T-helper 17 cell (primary cell): ENCODE measurements at places on chromosomes 5 and 9. TPM values are rescaled to one million over a fixed set of nuclear protein-coding genes. Genes with fewer than 3 reads are reported as not detected.
A peak's percentile ranks its signal among the peaks of the same experiment; 100 is the strongest.

FAM163B gene
- not detected for total RNA-seq

ARID3C gene
- 0.27 TPM for total RNA-seq

ENTPD8 gene
- total RNA-seq = not detected

PRRX2 gene
- not detected for total RNA-seq

PCDHGB6 gene
- 0.20 TPM for total RNA-seq

NR6A1 gene
- total RNA-seq = 0.08 TPM

GRCh38 chr9:121609822-121610637 is 41.4 kb upstream of the DAB2IP start:
- peaks cover 12% of the 10 kb centered on the region for H3K4me1 ChIP-seq
- H3K27ac ChIP-seq = no peak overlapping the region
- H3K4me3 ChIP-seq = no peak overlapping the region
- H3K36me3 ChIP-seq = no peaks in the 10 kb centered on the region

GRCh38 chr9:14924230-14925219 is 14.3 kb upstream of the FREM1 start:
- H3K36me3 ChIP-seq = no peaks in the 10 kb centered on the region
- H3K4me3 ChIP-seq = no peak overlapping the region
- no peak for DNase-seq

- H3K4me3 ChIP-seq = no peak overlapping the region
- no peak for DNase-seq
- no peaks in the 10 kb centered on the region for H3K27me3 ChIP-seq
These were observed 99.6 kb downstream of the ASTN2 start for GRCh38 chr9:117315236-117315635.

DNA sequence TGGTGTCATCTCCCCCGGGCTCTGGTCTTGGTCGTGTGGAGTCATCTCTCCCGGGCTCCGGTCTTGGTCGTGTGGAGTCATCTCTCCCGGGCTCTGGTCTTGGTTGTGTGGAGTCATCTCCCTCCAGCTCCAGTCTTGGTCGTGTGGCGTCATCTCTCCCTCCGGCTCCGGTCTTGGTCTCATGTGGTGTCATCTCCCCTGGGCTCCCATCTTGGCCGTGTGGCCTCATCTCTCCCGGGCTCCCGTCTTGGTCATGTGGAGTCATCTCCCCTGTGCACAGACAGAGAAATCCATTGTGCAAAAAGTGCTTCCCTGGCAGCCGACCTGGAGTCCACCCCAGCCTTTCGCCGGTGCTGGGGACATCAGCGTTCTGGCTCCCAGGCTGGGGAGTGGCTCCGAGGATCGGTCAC is 91.1 kb upstream of the CACNA1B start:
- H3K4me3 ChIP-seq = no peak overlapping the region
- DNase-seq = no peak
- peaks cover 8% of the 10 kb centered on the region for H3K36me3 ChIP-seq
- H3K4me1 ChIP-seq = peaks cover 21% of the 10 kb centered on the region
- no peak overlapping the region for H3K27ac ChIP-seq

- peaks cover 5% of the 10 kb centered on the region for H3K4me1 ChIP-seq
- peaks cover under 1% of the 10 kb centered on the region for H3K36me3 ChIP-seq
- H3K4me3 ChIP-seq = no peak overlapping the region
- H3K27ac ChIP-seq = no peak overlapping the region
- no peak for DNase-seq
These were observed 18.2 kb upstream of the DAB2IP start for GRCh38 chr9:121633119-121633714.

DNA sequence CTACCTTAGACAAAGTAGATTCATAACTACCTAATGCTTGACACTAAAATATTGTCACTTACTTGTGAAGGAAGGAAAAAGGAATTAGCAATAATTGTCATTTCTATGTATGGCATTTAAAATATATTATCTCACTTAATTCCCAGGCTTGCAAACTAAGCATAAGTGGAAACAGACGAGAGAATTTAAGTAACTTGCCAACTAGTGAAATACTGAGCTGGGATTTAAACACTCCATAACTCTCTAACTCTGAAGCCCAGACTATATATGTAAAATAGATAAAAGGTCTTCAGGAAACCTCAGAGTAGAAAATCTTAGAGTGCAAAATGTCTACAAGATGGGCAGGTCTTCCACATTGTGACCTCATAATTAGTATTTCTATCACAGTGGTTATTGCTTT is 257.8 kb downstream of the SAXO1 start:
- no peaks in the 10 kb centered on the region for H3K36me3 ChIP-seq
- no peaks in the 10 kb centered on the region for H3K4me1 ChIP-seq
- peaks cover 40% of the 10 kb centered on the region for H3K27me3 ChIP-seq
- no peak overlapping the region for H3K4me3 ChIP-seq
- no peak for DNase-seq
- H3K27ac ChIP-seq = no peak overlapping the region

- H3K36me3 ChIP-seq = peaks cover 20% of the 10 kb centered on the region
- H3K4me3 ChIP-seq = no peak overlapping the region
- no peaks in the 10 kb centered on the region for H3K4me1 ChIP-seq
- no peak for DNase-seq
- no peaks in the 10 kb centered on the region for H3K27me3 ChIP-seq
These were observed 56.4 kb downstream of the NIPSNAP3B start for GRCh38 chr9:104820336-104820735.

DNA sequence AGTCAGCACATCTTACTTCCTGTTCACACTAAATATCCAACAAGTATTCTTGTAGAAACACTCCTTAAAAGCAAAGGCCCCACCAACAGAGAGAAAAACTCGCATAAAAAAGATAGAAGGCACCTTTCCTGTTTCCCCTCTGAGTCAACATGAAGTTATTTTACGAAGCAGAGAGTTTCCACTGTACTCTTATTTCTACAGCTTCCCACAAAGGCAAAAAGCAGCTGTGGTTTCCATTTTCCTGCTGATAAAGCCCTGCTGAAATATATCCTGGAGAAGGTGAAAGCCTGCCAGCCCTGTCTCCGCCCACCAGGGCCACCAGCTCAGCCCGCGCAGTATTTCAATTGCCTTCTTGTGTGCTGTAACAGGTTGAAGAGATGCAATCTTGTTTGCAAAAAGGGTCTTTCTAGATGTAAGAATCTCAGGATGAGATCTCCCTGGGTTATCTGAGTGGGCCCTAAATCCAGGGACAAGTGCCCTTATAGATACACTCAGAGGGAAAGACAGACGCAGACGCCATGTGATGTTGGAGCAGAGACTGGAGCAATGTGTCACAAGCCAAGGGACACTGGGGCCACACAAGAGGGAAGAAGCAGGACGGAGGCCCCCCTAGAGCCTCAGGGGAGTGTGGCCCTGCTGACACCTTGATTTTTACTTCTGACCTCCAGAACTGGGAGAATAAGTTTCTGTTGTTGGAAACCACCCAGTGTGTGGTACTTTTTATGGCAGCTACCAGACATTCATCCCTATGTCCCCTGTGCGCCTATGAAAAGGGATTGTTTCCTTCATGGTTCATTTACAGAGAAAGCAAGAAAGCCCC is 19.9 kb downstream of the SEMA4D start:
- H3K27me3 ChIP-seq = no peaks in the 10 kb centered on the region
- peak overlapping the region; percentile 99 for H3K27ac ChIP-seq
- H3K4me1 ChIP-seq = peaks cover 80% of the 10 kb centered on the region
- DNase-seq = no peak
- peaks cover 14% of the 10 kb centered on the region for H3K36me3 ChIP-seq

- no peaks in the 10 kb centered on the region for H3K36me3 ChIP-seq
- no peak overlapping the region for H3K4me3 ChIP-seq
- no peaks in the 10 kb centered on the region for H3K4me1 ChIP-seq
- no peak overlapping the region for H3K27ac ChIP-seq
- DNase-seq = no peak
These were observed 10.4 kb upstream of the PCDHGC3 start for GRCh38 chr5:141465351-141465750.

DNA sequence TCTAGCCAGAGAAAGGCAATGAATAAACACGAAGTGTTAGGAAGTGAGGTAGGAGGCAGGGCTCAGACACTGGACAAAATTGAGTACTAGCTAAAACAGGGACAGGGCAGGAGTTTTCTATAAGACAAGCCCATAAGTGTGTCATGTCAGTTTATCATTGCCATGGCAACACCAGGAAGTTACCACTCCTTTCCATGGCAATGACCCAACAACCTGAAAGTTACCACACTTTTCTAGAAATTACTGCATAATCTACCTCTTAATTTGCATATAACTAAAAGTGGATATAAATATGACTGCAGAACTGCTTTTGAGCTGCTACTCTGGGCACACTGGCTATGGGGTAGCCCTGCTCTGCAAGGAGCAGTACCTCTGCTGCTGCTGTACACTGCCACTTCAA is 442.5 kb upstream of the COX7C start:
- no peak for DNase-seq
- H3K4me1 ChIP-seq = no peaks in the 10 kb centered on the region
- no peak overlapping the region for H3K27ac ChIP-seq
- H3K36me3 ChIP-seq = no peaks in the 10 kb centered on the region
- no peaks in the 10 kb centered on the region for H3K27me3 ChIP-seq

- H3K36me3 ChIP-seq = no peaks in the 10 kb centered on the region
- H3K27me3 ChIP-seq = peaks cover 12% of the 10 kb centered on the region
- no peak overlapping the region for H3K4me3 ChIP-seq
These were observed 405.4 kb upstream of the ACTBL2 start for GRCh38 chr5:57887851-57888621.

DNA sequence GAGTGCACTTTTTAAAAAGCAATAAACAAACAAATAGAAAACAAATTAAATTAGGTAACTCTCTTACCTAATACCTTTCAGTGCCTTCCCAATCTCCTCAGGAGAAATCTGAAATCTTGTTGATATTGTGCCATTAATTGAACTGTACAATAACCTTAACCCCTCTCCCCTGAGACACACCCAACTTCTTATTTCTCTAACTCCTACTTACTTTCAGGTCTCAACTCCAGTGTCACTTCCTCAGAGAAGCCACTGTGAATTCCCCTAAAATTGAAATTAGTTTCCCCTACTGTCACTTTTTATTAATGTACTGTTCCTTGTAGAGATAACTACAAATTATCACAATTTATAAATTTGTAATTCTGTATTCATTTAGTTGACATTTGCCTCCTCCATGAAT is 295.3 kb upstream of the TNC start:
- H3K27me3 ChIP-seq = no peaks in the 10 kb centered on the region
- no peak overlapping the region for H3K27ac ChIP-seq
- no peak overlapping the region for H3K4me3 ChIP-seq
- no peak for DNase-seq
- H3K4me1 ChIP-seq = no peaks in the 10 kb centered on the region

DNA sequence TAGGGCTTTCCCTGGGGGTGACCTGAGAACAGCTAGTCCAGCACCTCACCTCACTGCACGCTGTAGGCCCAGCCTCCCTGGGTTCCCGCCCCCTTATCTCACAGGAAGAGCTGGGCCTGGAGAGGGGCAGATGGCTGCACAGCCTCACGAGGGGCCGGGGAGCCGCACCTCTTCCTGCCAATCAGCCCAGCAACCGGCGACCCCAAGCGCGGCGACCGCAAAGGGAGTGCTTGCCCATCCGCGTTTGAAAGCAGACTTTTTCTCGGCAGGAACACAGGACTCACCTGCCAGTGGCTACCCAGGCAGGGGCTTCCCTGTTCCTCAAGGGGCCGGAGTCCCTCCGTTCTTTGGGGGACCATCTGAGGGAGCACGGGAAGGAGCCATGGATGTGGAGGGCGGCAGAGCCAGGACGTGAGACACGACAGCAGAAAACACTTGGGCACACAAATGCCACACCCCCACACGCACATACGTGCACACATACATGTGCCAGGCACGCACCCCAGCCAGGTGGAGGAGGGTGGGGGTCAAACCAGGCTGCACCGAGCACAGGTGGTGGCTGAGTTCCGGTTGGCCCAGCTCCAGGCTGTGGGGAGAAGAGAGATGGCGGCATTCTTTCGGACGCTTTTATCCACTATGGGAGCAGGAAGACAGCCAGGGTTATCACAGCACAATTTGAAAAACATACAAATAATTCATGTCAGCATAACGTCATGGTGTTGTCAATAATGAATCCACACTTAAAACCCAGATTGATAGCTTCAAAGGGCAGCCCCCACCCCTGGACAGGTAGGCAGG is 11.3 kb downstream of the TMEM250 start:
- peak overlapping the region; percentile 82 for H3K27ac ChIP-seq
- H3K27me3 ChIP-seq = no peaks in the 10 kb centered on the region
- H3K36me3 ChIP-seq = no peaks in the 10 kb centered on the region

DNA sequence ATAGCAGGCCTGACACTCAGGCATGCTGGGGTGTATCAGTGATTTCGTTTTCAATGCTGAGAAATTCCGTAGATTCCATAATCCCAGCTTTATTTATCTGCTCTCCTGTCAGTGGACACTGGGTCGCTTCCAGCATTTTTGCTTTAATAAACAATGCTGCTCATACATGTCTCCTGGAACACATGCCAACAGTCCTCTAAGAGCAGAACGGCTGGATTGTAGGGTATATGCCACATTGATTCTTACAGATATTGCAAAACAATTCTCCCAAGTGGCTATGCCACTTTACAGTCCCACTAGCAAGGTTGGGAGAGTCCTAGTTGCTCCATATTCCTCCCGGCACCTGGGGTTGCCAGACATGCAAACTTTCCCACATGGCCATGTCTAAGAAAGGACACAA is 81.9 kb downstream of the RAPGEF1 start:
- no peaks in the 10 kb centered on the region for H3K27me3 ChIP-seq
- DNase-seq = no peak
- H3K36me3 ChIP-seq = peaks cover 7% of the 10 kb centered on the region
- H3K4me1 ChIP-seq = peaks cover 59% of the 10 kb centered on the region
- H3K27ac ChIP-seq = peak overlapping the region; percentile 98

- no peaks in the 10 kb centered on the region for H3K27me3 ChIP-seq
- no peak overlapping the region for H3K4me3 ChIP-seq
- H3K27ac ChIP-seq = peak overlapping the region; percentile 94
- H3K4me1 ChIP-seq = peaks cover 19% of the 10 kb centered on the region
These were observed 3.1 kb upstream of the CATSPER3 start for GRCh38 chr5:134964359-134965270.

GRCh38 chr5:14436801-14437542 is 144.6 kb upstream of the OTULINL start:
- no peak overlapping the region for H3K4me3 ChIP-seq
- peaks cover 36% of the 10 kb centered on the region for H3K27me3 ChIP-seq
- peaks cover 7% of the 10 kb centered on the region for H3K36me3 ChIP-seq
- no peak overlapping the region for H3K27ac ChIP-seq
- no peak for DNase-seq

- no peaks in the 10 kb centered on the region for H3K27me3 ChIP-seq
- H3K27ac ChIP-seq = peak overlapping the region; percentile 80
- peak overlapping the region; percentile 56 for H3K4me3 ChIP-seq
- peaks cover 15% of the 10 kb centered on the region for H3K4me1 ChIP-seq
- DNase-seq = no peak
These were observed 35.5 kb downstream of the PLGRKT start for GRCh38 chr9:5402217-5402616.
